ENCODE measurements at places on chromosomes 11 and 22.

GRCh38 chr11:107691000-107691750 lies 20.7 kb downstream of the SLN start:
- no peak for DNase-seq

GRCh38 chr22:25930788-25931310 lies 188.9 kb downstream of the MYO18B start:
- no peak for DNase-seq

GRCh38 chr11:45083544-45084087 lies 62.8 kb upstream of the PRDM11 start:
- no peak for DNase-seq

- no peak for DNase-seq
Observed at GRCh38 chr22:37406441-37407235, 20.6 kb downstream of the ELFN2 start.

- DNase-seq = no peak
Observed at GRCh38 chr11:1077033-1077416, 2.4 kb downstream of the MUC2 start.

- no peak for DNase-seq
Observed at GRCh38 chr11:87942786-87943185, 232.5 kb downstream of the RAB38 start.

DNA sequence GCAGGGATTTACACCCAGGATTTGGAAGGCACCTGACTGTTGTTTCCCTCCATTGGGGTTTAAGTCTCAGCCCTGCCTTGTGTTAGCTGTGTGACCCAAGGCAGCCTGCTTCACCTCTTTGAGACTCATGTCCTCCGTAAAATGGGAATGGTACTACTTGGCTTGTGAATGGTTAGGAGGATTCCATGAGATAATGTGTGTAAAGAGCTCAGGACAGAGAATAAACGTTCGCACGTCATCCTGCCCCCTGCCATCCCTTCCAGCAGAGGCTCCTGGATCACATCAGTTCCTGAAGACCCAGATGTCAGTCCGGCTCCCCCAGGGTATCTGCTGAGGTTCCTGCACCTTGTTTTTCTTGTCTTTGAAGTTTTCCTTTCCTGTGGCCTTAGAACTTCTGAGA lies 16.8 kb upstream of the ACCSL start:
- DNase-seq = no peak

DNA sequence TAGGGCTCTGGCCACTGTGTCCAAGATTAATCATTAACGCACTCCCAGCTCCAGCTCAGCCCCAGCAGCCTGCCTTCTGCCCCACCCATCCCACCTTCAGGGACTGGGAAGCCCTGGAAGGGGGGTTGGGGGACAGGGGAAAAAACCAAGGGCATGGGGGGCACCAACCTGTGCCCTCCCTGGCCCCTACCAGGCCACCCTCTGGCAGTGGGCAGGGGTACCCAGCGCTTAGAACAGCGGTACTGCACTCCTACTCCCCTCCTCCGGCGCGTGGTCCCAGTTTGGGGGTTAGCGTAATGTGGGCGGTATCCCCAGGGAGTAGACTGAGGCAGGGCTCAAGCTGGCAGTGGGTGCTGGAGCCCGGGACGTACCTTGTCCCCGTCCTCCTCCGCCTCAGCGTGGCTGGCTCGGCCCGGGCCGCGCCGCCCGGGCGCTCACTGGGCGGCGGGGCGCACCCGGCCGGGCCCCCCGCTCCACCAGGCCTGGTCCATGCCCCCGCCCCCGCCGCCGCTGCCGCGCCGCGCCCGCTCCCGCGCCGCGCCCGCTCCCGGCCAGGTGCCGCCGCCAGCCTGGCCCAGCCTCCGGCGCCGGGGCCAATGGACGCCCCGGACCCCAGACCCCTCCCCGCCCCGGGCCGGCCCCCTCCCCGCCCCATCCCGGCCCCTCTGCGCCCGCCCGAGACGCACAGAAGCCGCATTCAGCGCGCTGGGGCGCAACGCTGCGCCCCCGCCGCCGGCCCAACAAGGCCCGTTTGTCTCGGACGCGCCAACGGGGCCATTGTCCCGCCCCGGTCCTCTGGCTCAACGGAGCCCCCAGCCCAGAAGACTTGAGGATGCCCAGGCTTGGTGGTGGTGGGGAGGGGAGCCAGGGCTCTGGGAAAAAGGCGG lies at the start of gene GAL3ST1:
TSS of gene GAL3ST1 (minus strand) at position 571 of the 887 bp plus-strand sequence. CDS start 17,273 bp downstream, outside the sequence.
- DNase-seq = no peak

DNA sequence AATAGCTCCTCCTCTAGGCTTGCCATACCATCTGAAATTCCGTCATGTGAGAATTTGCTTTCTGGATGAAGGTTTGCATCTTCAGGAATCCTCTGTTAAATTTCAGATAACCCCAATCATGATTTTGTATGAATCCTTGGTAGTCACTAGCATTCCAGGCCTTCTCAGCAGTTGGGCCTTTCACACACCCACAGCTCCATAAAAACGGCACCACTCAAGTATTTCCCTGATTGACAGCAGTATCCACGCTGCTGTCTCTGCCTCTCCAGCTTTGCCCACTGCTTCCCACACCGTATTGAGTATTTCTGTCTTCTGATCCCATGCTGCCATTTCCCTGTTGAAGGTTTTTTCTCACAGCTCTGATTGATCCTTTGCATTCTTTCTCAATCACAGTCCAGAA lies 208.7 kb upstream of the NCAM1 start:
- DNase-seq = no peak

GRCh38 chr11:40281052-40281580 lies 1178.3 kb downstream of the LRRC4C start:
- DNase-seq = no peak

GRCh38 chr11:116079580-116079979 lies 575.4 kb upstream of the CADM1 start:
- no peak for DNase-seq

Data from effector CD4-positive, alpha-beta T cell (primary cell).